ENCODE measurements at places on chromosomes 13 and 19.
A peak's percentile ranks its signal among the peaks of the same experiment; 100 is the strongest.

DNA sequence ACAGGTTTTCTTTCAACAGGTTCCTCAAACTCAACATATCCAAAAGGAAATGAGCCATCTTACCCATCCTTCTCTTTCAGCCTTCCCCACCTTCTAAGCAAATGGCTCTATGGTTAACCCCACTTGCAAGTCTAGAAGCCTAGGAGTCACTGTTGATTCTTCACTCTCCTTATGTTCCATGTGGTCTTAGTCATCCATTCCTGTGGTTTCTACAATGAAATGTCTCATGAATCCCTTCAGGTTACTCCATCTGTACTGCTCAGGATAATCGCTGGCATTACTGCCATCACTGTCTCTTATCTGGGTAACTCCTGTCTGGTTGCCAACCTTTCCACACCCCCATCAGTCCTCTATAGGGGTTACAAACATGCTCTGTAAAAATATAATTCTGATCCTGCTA, 381.3 kb downstream of the ENOX1 start:
- DNase-seq, result peak; percentile 63

DNA sequence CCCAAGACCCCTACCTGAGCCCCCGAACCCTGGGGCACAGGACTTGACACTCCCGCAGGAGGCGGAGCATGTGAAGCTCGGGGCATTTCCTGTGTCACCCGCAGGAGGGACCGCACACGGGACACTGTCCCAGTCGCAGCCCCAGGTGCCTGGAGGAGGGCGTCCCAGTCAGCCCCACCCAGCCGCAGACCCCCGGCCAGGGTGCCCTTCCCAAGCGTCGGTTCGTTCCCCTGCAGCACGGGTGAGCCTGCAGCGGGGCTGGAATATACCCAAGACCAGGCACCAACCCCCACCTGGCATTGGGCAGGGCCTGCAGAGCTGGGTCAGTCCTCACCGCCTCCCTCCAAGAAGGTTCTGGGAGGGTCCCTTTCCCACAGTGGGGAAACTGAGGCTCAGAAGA, 21.6 kb downstream of the TCF3 start:
- no peak for DNase-seq

- DNase-seq, result no peak
Observed at GRCh38 chr13:34944751-34945150, 2.7 kb downstream of the NBEA start.

DNA sequence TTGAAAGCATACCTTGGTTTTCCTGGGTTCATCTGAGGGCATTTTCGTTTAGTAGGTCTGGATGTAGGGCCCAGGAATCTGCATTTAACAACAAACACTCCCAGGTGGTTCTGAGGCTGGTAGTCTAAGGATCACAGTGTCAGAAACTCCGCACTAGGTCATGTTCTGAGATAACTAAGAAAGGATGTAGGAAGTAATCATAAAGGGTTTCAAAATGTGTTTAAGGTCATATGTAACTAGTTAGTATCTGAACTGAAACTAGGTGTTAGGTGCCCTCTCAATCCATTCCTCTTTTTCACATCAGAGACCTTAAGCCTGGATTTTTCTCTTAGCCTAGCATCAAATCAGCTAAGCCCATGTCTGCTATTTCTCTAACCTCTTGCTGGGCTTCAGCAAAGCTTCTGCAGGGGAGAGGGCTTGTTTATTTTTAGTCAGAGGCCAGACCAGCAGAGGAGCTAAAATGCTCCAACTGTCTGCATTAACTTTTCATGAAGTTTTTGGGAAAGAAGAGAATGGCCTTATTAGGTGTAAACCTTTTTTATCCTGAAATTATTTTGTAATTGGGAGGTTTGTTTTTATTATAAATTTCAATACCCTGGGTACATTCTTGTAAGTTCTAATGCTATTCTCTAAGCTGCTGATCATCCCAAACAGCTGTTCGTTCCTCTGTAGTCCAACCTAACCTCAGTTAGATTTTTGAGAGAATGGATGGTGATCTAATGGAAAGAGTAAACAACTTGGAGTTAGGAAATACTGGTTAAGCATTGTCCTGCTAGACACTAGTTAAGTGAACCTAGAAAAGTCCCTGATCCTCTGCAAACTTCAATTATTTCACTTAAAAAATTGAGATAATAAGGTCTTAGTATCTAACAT, 262.8 kb upstream of the RFC3 start:
- DNase-seq, result no peak

DNA sequence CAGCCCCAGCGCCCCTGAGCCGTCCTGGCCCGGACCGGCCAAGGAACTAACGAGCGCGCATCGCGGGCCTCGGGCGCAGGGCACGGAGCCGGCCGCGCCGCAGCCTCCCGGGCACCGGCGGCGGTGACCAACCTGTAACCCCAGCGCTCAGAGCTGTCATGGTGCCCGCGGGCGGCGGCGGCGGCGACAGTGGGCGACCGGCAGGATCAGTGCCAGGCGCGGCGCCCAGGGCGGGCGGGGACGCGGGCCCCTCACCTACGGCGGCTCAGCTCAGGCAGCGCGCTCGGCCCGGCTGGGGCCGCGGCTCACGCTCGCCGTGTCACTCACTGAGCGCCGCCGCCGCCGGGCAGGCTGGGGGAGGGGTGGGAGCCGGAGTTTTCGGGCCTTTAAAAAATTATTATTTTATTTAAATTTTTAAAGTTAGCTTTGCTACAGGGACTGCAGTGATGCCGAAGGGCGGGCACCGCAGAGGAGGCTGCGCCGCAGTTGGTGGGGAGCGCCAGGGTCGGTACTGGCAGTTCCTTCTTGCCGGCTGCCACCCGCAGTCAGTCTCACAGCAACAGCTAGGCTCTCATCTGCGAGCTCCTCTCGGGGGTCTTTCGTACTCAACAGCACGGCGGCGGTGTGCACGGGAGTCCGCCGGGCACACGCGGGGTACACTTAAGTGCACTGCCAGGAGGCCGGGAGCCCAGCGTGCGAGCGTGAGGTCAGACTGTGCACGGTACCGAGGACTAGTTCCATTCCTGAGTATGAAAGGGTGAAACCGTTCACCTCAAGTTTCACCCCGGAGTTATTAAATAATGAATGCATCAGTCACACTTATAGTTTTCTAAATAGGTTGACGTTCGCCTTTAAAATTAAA, at the start of gene NALCN:
NALCN (minus strand) TSS at position 328 of the 862 bp plus-strand sequence. CDS start 17,382 bp downstream, outside the sequence.
- DNase-seq, result no peak

DNA sequence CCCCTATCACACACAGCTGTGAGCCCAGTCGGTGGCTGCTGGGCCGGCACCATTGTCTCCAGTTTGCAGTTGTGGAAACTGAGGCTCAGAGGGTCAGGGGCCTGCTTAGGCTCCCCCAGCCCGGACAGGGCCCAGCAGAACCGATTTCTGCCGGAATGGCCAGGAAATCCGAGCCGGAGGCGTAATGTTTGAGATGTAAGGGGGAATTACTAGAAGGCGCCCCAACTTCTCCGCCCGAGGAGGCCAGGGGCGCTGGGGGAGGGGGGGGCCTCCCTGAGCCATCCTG, 962 bp downstream of the KISS1R start:
- no peak for DNase-seq

DNA sequence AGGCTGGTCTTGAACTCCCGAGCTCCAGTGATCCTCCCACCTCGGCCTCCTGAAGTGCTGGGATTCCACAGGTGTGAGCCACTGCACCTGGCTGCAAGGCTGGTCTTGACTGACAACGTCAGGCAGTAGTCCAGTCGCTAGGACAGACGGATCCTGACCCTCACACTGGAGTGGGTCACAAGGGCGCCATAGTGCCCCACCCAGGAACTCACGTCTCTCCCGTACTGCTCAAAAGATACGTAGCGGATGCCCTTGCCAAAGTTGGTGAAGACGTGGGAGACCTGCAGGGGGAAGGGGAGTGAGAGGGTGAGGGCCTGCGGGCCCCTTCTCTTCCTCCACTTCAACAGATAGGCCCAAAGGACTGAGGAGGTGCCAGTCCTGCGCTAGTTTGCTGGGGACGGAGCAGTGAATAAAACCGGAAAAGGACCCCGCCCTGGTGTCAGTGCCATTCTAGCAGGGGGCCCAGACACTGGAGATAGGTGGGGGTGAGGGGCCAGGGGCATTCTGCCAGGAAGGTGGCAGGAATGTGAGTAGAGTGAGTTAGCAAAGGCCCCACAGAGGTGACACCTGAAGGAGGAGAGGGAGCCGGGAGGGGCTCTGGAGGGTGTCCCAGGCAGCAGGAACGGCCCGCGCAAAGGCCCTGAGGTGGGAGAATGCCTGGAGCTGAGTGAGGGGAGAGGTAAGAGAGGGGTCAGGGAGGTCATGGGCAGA, 11.9 kb downstream of the MRPS12 start:
- DNase-seq, result no peak

- DNase-seq, result no peak
Observed at GRCh38 chr13:109157275-109157674, 527.9 kb downstream of the MYO16 start.

- DNase-seq, result no peak
Observed at GRCh38 chr19:18107235-18107634, 9.7 kb downstream of the MAST3 start.

GRCh38 chr13:92354583-92354982, 872.0 kb upstream of the GPC6 start:
- no peak for DNase-seq

- DNase-seq, result peak; percentile 56
Observed at GRCh38 chr19:2719920-2720776, 1.0 kb downstream of the DIRAS1 start.

- DNase-seq, result no peak
Observed at GRCh38 chr19:16376649-16377048, 52.0 kb downstream of the KLF2 start.

GRCh38 chr19:5182751-5183150, 157.9 kb downstream of the PTPRS start:
- peak; percentile 13 for DNase-seq

- no peak for DNase-seq
Observed at GRCh38 chr19:49881672-49882394, 4.3 kb downstream of the TBC1D17 start.

DNA sequence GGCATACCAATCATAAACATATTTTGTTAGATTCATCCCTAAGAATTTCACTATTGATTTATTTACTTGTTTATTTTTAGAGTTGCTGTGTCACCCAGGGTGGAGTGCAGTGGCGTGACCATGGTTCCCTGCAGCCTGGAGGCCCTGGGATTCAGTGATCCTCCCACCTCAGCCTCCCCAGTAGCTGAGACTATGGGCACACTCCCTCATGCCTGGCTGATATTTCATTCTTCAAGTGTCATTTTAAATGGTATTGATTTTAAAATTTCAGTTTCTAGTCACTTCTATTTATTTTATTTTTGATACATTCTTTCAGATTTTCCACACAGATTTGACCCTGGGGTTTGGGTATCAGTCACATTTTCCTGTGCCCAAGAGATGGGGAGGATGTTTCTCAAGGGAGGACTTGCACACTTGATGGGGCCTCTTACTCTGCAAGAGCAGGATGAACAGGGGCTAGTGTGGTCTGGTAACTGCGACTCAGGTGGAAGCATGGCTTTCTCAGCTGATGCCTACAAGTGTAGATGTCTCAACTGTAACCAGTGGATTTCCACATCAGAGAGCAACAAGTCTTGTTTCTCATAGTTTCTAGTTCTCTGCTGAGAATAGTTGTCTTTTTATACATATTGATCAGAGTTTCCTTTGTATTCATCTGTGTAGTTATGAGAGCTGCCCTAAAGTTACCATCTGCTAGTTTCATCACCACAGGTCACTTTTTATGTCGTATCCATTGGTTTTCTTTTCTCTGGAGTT, 40.2 kb downstream of the CCNE1 start:
- no peak for DNase-seq

- DNase-seq, result no peak
Observed at GRCh38 chr13:55538424-55538823, 1602.3 kb upstream of the PRR20A start.

DNA sequence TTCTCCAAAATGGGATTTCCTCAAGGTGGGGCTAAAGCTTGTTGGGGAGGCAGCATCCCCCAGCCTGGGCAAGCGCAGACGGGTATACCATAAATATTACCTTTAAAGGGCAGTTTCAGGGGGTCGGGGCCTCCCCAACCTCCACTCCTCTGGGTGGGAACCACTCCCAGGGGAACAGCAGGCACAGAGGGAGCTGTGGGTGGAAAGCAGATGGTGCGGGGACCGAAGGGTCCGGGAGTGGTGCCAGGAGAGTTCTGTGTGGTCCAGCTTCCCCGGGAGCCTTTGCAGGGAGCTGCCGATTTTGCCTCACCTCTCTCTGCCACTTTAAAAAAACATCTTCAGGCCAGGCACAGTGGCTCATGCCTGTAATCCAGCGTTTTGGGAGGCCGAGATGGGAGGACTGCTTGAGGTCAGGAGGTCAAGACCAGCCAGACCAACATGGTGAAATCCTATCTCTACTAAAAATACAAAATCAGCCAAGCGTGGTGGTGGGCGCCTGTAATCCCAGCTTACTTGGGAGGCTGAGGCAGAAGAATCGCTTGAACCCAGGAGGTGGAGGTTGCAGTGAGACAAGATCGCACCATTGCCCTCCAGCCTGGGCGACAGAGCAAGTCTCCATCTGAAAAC, 5.5 kb downstream of the MAST3 start:
- no peak for DNase-seq

DNA sequence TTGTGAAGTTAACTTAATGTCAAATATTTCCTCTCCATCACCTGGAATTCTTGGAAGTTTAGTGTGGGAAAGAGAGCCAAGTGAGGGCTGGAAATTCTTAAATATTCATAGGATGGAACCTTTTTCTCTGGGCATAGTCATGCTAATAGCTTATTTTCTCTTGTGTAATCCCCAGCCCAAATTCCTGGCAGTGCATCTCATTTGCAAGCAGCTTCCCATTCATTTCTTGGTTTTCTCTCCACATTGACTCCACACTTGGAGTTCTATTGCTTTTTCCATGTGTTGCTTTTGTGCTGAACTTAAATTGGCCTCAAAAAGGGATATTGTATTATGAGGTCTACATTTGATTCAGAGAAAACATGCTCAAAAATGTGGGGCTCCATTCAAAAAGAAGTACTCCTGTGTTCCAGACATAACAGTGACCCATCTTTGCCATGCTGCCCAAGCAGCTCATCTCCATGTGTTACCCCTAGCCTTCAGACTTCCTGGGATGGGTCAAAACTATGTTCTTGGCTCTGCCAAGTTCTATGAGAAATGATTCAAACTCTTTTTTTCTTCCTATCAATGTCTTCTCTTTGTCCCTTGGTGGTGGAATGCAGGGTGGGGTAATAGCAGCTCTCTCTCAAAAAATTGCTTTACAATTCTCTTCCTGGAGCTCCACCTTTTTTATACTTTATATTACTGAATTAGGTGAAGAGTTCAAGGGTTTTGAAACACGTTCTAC, 2471.5 kb downstream of the PCDH9 start:
- DNase-seq, result peak; percentile 64

Measured in AG10803 (cell line).